ENCODE measurements at places on chromosomes 6 and 20.

- peak; percentile 49 for DNase-seq
Measured at GRCh38 chr6:44456070-44456965, 68.8 kb downstream of the CDC5L start.

DNA sequence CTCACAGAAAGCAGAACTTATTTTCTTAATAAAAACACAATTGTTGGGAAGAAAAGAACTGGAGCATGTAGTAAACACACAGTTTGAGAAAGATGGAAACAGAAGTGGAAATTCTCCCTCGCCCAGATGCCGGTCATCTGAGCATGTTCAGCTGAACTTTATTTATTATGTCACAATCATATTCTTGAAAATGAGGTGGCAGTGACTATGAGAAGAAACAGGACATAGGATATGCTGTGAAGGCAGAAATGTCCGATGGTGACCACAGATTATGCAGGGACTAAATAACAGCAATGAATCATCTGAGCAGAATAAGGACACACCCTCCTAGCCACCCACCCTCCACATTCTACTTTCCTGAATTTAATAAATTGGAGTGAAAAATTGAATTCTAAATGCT lies 425.3 kb upstream of the NOX3 start:
- no peak for DNase-seq

- DNase-seq = no peak
Measured at GRCh38 chr20:62165762-62166399, 16.9 kb upstream of the MTG2 start.

DNA sequence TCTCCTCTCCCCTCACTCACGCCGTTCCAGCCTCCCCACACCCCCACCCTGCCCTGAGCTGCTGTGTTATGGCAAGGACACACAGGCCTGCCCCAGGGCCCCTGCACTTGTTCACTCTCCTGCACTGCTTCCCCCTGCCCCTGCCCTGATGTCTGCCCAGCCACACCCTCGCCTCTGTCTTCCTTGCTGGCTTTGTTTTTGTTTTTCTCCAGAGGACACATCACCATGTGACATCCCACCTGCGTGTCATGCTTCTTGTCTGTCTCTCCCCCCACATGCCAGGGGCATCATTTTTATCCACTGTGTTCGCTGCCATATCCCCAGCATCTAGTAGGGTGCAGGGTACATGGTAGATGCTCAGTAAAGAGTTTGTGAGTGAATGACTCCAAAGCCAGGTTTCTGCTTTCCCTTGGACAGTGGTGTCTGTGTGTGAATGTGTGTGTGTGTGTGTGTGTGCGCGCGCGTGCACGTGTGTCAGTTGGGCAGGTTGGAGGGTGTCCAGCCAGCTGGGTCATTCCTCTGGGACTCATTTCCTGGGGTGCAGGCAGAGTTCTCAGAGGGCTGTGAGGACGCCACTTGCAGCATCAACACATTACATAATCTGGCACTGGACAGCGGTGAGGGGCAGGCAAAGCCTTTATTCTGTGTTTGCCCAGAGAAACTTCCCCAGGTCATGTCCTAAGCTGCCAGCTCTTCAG lies 60.6 kb downstream of the STK35 start:
- no peak for DNase-seq

GRCh38 chr6:44829836-44830235 lies 442.3 kb downstream of the CDC5L start:
- DNase-seq = no peak

DNA sequence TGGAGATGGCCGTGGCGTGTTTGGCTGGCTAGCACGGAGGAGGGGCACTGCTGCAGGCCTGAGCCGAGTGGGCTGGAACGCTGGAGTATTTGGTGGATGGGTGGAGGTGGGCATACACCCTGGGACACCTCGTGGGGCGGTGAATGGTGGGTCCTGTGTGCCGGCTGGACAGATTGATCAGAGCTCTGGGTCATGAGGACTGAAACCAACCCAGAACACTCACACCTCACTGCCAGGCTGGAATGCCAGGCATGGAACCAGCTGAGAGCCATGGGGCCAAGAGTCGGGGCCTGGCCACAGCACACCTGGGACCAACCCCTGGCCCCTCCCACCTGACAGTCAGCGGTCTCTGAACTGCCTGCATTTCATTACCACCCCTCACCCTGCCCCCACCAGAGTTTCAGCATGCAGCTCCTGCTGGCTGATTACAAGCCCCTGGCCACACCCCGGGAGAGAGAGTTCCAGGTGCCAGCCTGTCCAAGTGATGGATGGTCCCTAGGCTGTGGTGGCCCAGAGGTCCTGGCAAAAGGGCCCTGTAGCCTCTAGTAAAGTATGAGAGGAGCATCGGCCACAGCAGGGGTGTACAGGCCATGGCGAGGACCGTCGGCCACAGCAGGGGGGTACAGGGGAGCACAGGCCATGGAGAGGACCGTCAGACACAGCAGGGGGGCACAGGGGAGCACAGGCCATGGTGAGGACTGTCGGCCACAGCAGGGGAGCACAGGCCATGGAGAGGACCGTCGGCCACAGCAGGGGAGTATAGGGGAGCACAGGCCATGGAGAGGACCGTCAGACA lies 3.3 kb downstream of the NPBWR2 start:
- DNase-seq = no peak

GRCh38 chr6:4358414-4359107 lies 223.2 kb upstream of the ECI2 start:
- no peak for DNase-seq

DNA sequence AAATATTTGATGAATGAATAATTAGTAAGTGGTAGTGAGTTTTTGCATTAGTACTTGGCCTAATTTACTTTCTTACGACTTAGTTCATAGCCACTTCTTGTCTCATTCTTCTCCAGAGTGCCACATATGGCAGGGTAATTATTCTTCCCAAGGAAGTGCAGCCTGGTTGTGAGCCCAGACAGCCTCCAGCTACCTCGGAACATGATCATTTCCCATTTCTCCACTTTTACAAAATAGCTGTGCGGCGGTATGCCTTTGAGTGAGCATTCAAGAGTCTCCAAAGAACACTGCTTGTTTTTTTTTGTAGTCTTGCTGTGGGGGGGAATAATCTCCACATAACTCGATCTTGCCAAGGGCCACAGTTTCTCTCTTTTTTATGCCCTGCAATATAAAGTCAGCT lies 765.0 kb downstream of the HDGFL1 start:
- DNase-seq = no peak

GRCh38 chr6:124119596-124119995 lies 315.9 kb downstream of the NKAIN2 start:
- DNase-seq = peak; percentile 77
